ENCODE measurements at places on chromosomes 2 and 18. TPM values are rescaled to one million over a fixed set of nuclear protein-coding genes. Genes with fewer than 3 reads are reported as not detected.

GRCh38 chr2:8525236-8525581 is 156.6 kb upstream of the ID2 start:
- no peak for DNase-seq

STK11IP gene
- 18.9 TPM for polyA plus RNA-seq

DNA sequence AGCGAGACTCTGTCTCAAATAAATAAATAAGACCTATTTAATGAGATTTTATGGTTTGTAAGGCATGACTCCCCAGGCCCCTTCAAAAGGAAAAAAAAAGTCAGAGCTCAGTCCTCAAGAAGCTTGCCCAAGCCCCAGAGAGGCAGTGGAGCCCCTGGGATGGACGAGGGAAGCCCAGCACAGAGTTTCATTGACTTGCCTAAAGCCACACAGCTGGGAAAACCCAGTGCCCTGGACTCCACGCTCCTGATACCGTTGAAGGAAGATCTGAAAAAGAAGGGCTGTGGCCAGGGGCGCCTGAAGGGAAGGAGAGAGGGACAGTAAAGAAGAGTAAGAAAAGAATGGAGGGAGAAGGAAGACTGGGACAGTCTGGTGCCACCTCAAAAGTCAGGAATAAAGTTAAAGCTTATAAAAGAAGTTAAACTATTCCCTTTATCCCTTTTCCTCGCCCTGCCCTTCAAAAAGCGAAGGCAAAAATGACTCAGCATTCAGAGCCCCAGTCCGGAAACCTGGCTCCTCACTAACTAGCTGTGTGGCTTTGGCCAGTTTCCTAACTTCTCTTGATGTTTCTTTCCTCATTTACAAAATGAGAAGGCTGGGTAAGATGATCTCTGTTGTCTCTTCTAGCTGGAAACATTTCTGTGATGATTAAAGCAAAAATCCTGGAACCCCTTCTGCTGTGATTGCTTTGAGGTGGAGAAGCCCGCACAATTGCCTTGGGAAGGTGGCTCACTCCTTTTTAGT is 46.7 kb downstream of the LYPD1 start:
- DNase-seq, result no peak

- DNase-seq, result no peak
Observed at GRCh38 chr2:142218471-142218870, 87.7 kb upstream of the LRP1B start.

DNA sequence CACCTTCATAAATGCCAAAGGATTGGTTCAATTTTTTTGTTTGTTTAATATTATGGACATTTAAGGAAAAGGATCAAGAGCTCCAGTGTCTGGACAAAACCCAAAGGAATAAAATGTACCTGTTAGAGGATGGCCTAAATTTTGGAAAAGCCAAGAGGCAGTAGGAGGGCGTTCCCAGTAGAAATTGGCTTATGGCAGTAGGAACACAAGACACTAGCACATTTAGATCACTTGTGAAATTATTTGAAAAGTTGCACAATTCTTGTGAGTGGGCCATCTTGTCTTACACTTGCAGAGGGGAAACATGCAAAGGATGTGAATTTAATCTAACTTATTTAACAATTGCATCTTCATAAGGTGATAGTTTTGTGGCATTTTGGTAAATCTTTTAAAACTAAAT is 3.2 kb downstream of the BZW1 start:
- no peak for DNase-seq

SP140 gene
- polyA plus RNA-seq, result 0.97 TPM

GRCh38 chr18:75140296-75140695 is 68.6 kb downstream of the PTGR3 start:
- DNase-seq, result no peak

GRCh38 chr2:11669454-11670291 is at the start of gene NTSR2:
Gene NTSR2, minus strand, starts transcription at chr2:11670195. Its CDS starts 66 bp downstream, at chr2:11670129.
- peak; percentile 72 for DNase-seq

- DNase-seq, result no peak
Observed at GRCh38 chr2:74834792-74835755, 1.1 kb downstream of the HK2 start.

FAP gene
- polyA plus RNA-seq, result 12.9 TPM
